GM04503 (cell line): ENCODE measurements at places on chromosomes 7 and 10.

GRCh38 chr10:37490266-37490665 is 364.9 kb downstream of the ANKRD30A start:
- DNase-seq: no peak

GRCh38 chr10:28593811-28594210 is 60.9 kb downstream of the WAC start:
- no peak for DNase-seq

DNA sequence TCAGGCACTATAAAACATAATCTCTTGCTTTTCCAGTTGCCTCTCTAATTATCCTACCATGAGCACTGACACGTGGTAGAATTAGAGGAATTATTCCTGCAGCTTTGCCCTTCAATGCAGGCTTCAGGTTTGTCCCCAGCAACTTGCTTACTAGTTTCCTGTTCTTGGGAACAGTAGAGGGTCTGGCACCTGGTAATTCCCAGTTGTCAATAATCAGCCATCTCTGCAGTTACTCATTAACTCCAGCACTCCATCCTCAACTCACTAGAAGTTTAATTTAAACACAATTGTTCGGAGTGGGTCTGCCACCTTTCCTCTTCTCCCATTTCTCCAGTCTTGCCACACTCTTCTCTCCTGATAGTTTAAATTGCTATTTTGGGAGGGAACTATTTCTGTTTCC is 324.3 kb upstream of the KIAA1217 start:
- no peak for DNase-seq

GRCh38 chr7:105346593-105347322 is 42.0 kb downstream of the SRPK2 start:
- no peak for DNase-seq

DNA sequence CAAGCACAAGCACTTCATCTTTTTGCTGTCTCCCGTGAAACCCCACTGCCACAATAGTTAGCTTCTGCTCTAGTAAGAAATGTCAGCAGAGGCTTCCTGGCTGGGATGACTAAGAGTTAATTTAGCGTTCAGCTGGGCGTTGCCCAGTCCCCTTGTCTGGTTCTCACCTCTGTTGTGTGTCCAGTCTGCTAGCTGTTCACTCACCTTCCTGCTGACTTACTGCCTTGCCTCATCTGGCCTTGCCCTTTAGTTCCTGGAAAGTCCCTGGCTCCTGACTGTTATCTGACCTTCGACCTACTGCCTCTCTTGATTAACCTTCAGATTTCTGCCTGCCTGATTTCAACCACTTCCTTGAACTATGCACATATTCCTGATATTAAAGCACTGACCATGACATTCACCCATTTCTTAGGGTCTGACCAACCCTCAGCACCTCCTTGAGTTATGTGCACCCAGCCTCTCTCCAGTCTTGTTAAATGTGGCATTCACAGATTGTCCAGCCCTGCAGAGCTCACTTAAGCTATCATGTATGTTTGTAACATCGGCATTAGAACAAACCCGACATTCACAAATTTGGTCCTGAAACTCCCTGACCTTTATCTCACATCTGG is 30.3 kb downstream of the C7orf33 start:
- no peak for DNase-seq

DNA sequence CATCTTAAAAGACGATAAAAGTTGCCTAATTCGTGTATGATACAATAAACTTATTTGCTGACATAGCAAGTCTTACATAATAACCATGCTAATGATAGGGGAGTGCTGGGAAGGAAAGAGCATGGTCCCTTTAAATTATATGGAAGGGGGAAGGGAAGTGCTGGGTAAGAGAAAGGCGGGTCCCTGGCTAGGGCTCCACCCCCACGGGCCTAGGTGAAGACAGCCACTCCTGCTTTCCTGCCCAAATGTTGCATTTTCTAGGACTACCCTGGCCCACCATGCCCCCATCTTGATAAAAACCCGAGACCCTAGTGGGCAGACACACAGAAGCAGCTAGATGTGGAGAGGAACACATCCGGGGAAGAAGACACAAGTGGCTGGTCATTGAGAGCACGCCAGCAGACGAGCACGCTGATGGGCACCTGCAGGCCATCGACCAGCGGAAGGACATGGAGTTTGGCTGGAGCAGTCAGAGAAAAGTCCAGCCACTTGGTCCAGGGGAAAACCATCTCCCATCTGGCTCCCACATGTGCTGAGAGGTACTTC is 328.7 kb downstream of the ARL4A start:
- DNase-seq: no peak

- peak; percentile 55 for DNase-seq
Observed at GRCh38 chr7:5629941-5630340, 151.5 kb downstream of the RNF216 start.

DNA sequence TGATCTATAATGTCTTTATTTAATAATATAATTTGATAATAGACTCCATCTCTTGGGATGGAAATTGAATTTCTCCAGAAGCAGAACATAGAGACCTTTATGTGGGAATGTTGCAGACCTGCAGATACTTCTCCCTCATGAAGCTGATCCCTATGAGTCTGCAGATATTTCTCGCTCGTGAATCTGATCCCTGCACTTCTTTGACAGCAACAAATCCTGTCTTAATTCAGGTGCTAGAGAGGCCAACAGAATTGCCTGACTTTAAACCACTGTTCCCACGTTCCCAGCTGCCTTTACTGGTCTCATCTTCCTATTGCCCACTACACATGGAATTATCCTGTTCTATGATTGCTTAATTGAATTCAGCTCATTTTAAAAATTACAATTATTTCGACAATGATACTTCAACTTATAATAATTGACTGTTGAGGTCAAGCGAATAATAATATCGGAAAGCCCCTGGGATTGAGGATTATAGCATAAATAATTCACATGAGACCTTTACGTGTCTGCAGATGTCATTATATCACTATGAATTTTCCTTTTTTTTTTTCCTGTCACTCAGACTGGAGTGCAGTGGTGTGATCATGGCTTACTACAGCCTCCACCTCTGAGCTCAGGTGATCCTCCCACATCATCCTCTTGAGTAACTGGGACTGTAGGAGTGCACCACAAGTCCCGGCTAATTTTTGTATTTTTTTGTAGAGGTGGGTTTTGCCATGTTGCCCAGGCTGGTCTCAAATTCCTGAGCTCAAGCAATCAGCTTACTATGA is 486.4 kb upstream of the ADARB2 start:
- no peak for DNase-seq

DNA sequence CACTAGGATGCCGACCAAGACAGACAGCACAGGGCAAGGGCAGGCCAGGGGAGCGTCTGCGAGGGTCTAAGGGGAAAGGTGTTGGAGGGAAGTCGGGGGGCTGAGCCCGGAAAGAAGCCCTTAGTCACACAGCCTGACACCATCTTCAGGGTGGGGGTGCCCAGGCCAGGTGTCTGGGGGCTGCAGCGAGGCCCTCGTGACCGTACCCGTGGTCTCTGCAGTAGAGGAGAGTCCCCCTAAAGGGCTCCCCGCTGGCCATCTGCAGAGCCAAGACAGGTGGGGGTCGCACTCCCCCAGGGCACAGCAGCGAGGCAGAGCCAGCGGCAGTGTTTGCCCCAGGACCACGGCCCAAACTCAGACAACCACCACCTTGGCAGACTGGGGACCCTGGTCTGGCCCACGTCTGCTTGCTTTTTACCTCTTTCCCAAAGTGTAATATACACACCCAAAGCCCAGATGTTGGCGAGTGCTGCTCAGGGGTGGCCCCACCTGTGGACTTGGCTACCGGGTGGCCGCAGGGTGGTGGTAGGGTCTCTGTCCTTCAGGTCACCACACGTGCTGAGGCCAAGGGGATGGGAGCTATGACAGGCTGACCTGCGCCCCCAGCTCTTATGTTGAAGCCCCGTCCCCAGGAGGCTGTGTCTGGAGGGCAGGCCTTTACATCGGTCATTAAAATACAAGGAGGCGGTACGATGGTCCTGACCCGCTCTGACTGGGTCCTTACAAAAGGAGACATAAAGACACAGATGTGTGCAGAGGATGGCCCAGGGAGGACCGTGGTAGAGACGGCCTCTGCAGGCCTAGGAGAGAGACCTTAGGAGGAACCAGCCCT is 107.4 kb downstream of the DNAJB6 start:
- no peak for DNase-seq
